ENCODE measurements at places on chromosomes 4 and X.

DNA sequence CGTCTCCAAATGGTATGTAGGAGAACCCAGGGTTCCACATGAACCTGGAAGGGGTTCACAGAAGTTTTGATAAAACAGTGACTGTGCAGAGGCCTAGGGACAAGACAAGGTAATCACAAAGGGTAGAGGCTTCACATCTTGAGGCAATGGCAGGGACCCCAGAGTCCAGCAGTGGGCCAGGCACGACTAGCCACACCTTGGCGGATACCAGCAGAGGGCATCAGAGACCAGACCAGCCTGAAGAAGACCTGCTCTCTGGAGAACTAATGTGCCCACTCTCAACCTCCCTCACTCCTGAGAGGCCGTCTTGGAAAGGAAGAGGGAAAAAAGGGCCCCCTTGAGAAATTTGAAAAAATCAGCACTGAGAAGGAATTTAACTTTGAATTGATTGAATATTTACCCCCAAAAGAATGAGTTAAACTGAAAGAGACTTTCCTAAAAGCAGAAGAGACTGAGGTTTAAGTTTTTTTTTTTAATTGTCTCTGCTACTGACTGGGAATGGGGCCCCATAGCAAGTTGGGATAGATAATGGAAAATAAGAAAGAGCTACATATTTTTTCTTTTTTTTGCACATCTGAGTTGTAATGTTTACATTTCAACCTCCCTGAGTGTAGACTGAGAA, 243.8 kb upstream of the JADE1 start:
- no peak for DNase-seq

- no peak for DNase-seq
Measured at GRCh38 chr4:118881512-118882146, 7.0 kb upstream of the SYNPO2 start.

DNA sequence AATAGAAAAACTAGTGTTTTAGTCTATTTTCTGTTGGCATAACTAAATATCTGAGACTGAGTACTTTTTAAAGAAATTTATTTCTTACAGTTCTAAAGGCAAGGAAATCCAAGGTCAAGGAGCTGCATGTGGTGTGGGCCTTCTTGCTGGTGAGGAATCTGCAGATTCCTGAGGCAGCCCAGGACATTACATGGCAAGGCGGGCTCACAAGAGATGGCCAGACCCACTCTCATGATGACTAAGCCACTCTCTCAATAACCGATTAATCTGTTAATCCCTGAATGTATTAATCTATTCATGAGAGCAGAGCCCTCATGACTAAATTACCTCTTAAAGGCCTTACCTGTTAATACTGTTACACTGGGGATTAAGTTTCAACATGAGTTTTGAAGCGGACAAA, 340.8 kb downstream of the GRXCR1 start:
- no peak for DNase-seq

DNA sequence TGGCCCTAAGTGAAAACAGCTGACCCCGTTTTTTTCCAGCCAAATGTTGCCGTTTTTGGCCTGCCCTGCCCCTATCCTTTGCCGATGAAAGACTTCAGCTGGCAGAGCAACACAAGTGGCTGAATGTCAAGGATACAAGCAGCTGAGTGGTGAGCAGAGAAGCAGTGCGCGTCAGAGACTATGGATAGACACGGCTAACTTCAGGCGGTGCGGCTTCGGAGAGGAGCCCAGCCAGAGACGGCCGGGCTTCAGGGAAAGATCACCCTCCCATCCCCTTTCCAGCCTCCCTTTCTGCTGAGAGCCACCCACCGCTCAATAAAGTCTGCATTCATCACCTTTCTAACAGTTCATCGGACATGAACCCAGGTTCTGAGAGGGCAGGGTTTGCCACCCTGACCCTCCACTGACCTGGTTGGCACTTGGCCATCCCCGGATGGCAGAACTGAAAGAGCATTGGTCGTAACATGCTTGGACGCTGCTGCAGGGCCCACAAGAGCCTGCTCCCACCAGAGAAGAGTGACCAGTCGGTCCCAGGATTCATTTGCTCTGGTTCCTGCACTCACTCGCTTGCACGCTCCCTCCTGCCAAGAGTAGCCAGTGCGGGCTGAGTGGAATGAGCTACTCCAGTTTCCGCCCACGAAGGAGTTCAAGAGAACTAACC, 125.8 kb downstream of the PPEF1 start:
- no peak for DNase-seq

DNA sequence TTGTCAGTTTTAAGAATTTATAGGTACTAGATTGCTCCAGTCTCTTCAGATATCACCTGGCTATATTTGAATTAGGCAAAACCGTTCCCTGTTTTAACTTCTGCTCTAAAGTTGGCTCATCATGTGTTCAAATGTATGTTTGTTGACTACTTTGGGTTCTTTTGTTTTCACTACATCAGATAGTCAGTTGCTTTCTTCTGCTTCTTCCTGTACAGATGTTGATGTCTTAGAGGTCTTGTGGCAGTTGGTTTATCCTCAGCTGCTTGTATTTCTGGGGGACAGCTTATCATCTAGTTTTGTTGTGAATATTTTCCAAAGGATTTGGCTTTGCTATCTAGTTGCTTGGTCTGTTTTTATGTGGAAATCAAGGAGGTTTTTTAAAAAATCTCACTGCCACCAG, 28.0 kb downstream of the TBC1D19 start:
- no peak for DNase-seq

- DNase-seq: no peak
Measured at GRCh38 chrX:46739736-46740135, 19.2 kb downstream of the SLC9A7 start.

GRCh38 chr4:187921946-187922623, 73.5 kb upstream of the ZFP42 start:
- no peak for DNase-seq

GRCh38 chr4:3612281-3612680, 80.1 kb upstream of the LRPAP1 start:
- DNase-seq: no peak

- no peak for DNase-seq
Measured at GRCh38 chr4:74202062-74202586, 44.2 kb downstream of the MTHFD2L start.

- no peak for DNase-seq
Measured at GRCh38 chr4:2858451-2859217, 15.0 kb downstream of the ADD1 start.

GRCh38 chrX:290476-291166, 9.4 kb downstream of the PLCXD1 start:
- DNase-seq: no peak

- DNase-seq: no peak
Measured at GRCh38 chrX:12874581-12874980, 7.7 kb downstream of the TLR7 start.

- no peak for DNase-seq
Measured at GRCh38 chr4:180683186-180683585, 1560.0 kb upstream of the TENM3 start.

- no peak for DNase-seq
Measured at GRCh38 chr4:16005676-16006075, 42.7 kb upstream of the FGFBP2 start.

DNA sequence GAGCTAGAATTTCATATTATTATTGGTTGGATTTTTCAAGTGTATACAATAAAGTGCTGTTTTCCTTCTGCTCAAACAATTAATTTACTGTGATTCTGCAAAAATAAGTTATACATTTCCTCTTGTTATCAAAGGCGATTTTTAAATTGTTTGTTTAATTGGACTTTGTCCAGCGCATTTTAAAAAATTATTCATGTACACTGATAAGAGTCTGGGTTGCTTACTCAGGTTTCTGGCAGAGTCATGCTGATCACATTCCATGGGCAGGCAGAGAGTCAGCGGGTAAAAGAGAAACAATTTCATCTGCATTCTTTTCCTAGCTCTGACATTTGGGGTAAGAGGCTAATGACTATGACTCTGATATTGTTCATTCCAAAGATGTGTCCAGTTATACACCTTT, 8.9 kb downstream of the FAT4 start:
- no peak for DNase-seq

DNA sequence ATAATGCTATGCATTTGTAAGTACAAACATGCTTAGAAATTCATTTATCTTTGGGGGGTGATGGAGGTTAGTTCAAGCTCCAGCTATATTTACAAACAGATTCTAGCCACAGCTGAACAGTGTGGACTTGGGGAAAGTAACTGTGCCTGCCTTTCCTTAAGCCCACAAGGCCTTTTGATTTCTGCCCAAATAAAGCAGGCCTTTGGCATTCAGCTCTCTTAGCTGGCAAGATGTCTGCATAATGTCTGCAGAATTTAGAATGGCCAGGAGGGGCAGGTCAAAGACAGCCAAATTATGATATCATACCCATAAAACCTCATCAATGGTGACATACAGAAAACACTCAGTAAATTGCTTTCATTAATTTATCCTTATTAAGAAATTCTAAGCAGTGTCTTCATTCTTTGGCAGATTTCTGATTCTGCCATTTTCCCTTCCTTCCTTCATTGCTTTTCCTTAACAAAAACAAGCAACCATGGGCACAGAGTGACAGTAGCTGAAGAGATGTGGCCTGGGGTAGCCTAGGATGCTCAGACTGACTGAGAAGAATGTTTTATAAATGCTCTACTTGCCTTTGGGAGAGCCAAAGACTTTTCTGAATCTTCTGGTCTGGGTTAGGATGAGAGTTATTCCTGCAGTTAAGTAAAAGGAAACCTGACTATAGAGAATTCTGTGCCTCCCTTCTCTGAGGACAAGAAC, 538.7 kb upstream of the NR3C2 start:
- DNase-seq: no peak

DNA sequence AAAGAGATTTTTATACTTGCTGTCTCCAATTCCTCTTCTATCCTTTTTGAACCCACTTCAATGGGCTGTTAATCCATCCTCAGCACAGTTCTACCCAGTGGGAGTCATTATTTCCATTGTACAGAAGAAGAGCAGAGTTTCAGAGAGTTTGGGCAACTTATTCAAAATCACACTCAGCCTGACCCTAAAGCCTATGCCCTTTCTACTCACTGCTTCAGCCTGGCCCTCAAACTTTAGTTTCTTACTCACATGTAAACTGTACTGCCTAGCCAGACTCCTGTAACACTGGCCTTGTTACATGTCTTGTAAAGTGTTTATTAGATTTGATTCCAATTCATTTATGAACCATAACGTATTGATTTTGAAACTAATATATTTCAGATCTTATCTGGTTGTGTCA, 25.1 kb upstream of the USO1 start:
- no peak for DNase-seq

- no peak for DNase-seq
Measured at GRCh38 chr4:6989331-6989923, 53.7 kb upstream of the TADA2B start.

DNA sequence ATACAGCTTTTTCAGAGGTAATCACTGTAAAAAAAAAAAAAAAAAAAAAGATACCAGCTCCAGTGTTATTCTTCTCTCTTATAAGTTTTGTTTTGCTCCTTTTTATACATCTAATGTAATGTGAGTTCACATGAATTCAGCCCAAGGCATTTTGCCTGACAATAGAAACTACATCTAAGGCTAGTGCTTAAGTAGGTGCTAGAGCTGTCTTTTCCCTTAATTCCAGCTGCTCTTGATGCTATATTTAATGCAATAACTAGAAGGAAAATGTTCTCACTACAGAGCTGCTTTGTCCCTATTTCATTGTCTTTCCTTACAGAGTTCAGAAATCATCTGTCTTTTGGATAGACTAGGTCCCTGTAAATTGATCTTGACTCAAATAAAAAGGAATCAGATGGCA, 150.1 kb downstream of the NAA11 start:
- DNase-seq: no peak

GRCh38 chr4:69999420-69999819, 3.7 kb downstream of the STATH start:
- DNase-seq: no peak

GRCh38 chr4:68352791-68353190, 2.9 kb upstream of the YTHDC1 start:
- DNase-seq: no peak

All from stimulated activated CD4-positive, alpha-beta T cell treated with anti-CD3 and anti-CD28 coated beads, Interleukin-1b, Interleukin-23, amount 100 ng/mL, for 1 hour (primary cell).